ENCODE measurements at places on chromosomes 5 and 9. TPM values are rescaled to one million over a fixed set of nuclear protein-coding genes. Genes with fewer than 3 reads are reported as not detected.
A peak's percentile ranks its signal among the peaks of the same experiment; 100 is the strongest.

Gene PPP3R2
- 2.2 TPM for total RNA-seq

GRCh38 chr5:151014680-151015343, 5.6 kb upstream of the GPX3 start:
- DNase-seq: no peak
- no peaks in the 10 kb centered on the region for H3K36me3 ChIP-seq
- no peaks in the 10 kb centered on the region for H3K4me1 ChIP-seq
- H3K4me3 ChIP-seq: no peak overlapping the region

Gene TMC1
- not detected for total RNA-seq

Gene FGD3
- total RNA-seq: 1.1 TPM

Gene SLC4A9
- total RNA-seq: 0.23 TPM

GRCh38 chr5:135188233-135188914, 154.3 kb upstream of the PITX1 start:
- H3K36me3 ChIP-seq: no peaks in the 10 kb centered on the region
- no peak overlapping the region for H3K4me3 ChIP-seq
- no peak for DNase-seq
- no peaks in the 10 kb centered on the region for H3K27me3 ChIP-seq

DNA sequence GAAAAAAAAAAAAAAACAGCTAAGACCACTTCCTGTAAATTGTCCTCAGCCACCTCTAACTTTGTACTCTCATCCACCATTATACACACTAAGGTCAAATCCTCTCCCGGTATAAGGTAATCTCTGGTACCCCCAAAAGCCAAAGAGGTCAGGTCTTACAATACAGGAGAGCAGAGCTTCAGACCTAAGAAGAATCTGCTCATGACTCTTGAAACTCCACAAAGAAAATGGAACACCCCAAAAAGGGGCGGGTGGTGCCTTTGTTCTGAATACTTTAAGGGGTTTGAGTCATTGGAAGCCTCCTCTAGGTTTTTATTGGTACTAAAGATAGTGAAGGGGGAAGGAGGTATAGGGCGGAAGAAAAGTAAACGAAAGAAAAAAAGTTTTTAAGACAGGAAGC, 69.8 kb downstream of the COL15A1 start:
- H3K27ac ChIP-seq: no peak overlapping the region
- H3K4me1 ChIP-seq: no peaks in the 10 kb centered on the region
- H3K27me3 ChIP-seq: peaks cover 5% of the 10 kb centered on the region
- peaks cover 48% of the 10 kb centered on the region for H3K36me3 ChIP-seq

Gene YIPF5
- 47.8 TPM for total RNA-seq

DNA sequence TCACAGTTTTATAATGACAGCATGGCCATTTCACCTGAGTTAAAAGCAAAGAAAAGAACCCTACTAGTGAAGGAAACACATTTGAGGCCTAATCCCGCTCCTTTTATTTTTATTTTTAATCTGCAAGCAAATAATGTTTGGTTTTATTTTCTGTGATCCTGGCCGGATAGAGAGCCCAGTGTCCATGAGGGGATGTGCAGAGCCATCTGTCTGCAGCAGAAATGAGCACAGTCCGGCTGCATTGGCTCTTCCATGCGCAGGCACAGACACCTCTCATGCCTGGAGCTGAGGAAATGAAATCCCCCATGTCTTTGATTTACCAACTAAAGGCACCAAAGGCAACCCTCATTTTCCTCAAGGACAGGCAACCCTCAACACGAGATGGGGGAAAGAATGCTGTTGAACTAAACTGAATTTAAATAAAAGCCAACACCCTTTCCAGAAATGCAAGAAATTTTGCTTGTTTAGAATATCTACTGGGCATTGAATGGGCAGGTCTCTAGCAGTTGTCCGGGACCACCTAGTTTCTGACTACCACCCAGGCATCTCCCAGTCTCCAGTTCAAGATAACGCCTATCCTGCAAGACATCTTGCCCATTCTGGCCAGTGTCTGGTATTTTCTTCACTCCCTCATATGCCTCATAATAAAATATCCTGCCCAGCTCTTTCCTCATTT, 47.9 kb upstream of the SEMA6A start:
- H3K4me3 ChIP-seq: no peak overlapping the region
- no peak overlapping the region for H3K27ac ChIP-seq
- peaks cover 1% of the 10 kb centered on the region for H3K27me3 ChIP-seq
- H3K36me3 ChIP-seq: no peaks in the 10 kb centered on the region

Gene OXCT1
- 6.5 TPM for total RNA-seq

GRCh38 chr5:10707198-10708142, 53.6 kb downstream of the DAP start:
- no peak overlapping the region for H3K27ac ChIP-seq
- H3K4me1 ChIP-seq: peaks cover 86% of the 10 kb centered on the region
- H3K27me3 ChIP-seq: peaks cover 13% of the 10 kb centered on the region
- H3K36me3 ChIP-seq: peaks cover 30% of the 10 kb centered on the region

Gene SLC6A7
- not detected for total RNA-seq

GRCh38 chr5:59703789-59704188, 189.7 kb downstream of the PDE4D start:
- no peaks in the 10 kb centered on the region for H3K36me3 ChIP-seq
- H3K27ac ChIP-seq: no peak overlapping the region
- no peak for DNase-seq
- no peak overlapping the region for H3K4me3 ChIP-seq
- no peaks in the 10 kb centered on the region for H3K4me1 ChIP-seq

- no peak for DNase-seq
- H3K36me3 ChIP-seq: peaks cover 25% of the 10 kb centered on the region
- peak overlapping the region; percentile 89 for H3K4me3 ChIP-seq
- peaks cover 6% of the 10 kb centered on the region for H3K27me3 ChIP-seq
Observed at GRCh38 chr5:180801596-180802324, 846 bp downstream of the MGAT1 start.

DNA sequence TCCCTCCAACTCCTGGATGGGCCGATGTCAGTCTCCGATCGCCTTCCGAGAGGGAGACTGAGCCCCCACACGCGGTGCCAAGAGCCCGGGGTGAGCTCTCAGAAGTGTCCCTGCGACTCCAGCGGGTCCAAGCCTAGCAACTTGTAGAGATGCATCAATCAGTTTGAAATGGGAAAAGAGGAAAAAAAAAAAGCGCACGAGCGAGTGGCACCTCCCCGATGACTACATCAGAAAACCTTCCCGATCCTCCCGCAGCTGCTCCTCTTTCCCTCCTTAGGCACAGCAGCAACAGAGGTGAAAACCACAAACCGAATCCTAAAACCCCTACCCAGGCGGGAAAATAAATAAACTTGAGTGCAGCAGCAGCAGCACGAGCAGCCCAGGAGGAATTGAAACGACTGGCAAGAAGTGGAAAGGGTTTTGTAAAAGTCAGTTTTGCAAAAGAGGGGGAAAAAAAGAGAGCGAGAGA, 1.0 kb upstream of the EFNA5 start:
- H3K36me3 ChIP-seq: no peaks in the 10 kb centered on the region
- DNase-seq: no peak
- H3K4me1 ChIP-seq: peaks cover 13% of the 10 kb centered on the region
- H3K27ac ChIP-seq: peak overlapping the region; percentile 75

Gene RETREG1
- 15.8 TPM for total RNA-seq

DNA sequence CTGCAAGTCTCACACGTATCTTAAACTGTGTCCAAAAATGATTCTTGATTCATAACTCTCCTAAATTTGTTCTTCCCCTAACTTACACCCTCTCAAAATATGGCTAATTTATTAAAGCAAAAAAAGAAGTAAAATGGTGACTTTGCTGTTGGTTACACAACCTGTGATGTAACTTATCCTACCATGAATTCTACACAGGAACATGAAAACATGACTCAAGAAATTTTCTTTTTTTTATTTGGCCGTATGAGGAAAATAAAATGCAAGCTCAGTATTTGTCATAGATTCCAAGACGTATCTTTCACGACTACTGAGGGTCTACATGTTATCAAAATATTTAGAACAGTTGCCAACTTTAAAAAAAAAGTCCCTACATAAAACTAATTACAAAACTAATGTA, 9.2 kb downstream of the LIFR start:
- H3K27me3 ChIP-seq: no peaks in the 10 kb centered on the region
- DNase-seq: no peak
- H3K4me1 ChIP-seq: peaks cover 12% of the 10 kb centered on the region
- H3K27ac ChIP-seq: no peak overlapping the region

GRCh38 chr9:4959031-4959430, 26.0 kb upstream of the JAK2 start:
- H3K27me3 ChIP-seq: no peaks in the 10 kb centered on the region
- no peak overlapping the region for H3K4me3 ChIP-seq
- DNase-seq: no peak
- no peaks in the 10 kb centered on the region for H3K4me1 ChIP-seq
- no peaks in the 10 kb centered on the region for H3K36me3 ChIP-seq
- H3K27ac ChIP-seq: no peak overlapping the region

DNA sequence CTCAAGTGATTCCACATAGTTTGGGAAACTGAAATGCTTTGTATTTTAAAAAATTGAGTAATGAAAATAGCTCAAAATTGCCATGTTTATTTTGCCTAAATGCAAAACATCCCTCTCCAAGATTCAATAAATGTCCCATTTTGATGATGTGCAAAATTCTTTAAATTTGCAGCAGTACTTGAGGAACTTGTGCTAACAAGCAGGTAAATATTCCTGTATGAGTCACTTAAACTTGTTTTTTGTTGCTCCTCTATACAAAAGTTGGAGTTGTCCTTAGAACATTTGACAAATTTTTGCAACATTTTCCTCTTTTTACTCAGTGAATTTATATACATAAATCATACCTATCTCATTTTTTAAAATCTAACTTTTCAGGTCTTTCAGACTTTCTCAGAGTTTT, 280.2 kb downstream of the CDH12 start:
- no peak overlapping the region for H3K27ac ChIP-seq
- no peaks in the 10 kb centered on the region for H3K36me3 ChIP-seq
- H3K4me3 ChIP-seq: no peak overlapping the region
- no peak for DNase-seq

DNA sequence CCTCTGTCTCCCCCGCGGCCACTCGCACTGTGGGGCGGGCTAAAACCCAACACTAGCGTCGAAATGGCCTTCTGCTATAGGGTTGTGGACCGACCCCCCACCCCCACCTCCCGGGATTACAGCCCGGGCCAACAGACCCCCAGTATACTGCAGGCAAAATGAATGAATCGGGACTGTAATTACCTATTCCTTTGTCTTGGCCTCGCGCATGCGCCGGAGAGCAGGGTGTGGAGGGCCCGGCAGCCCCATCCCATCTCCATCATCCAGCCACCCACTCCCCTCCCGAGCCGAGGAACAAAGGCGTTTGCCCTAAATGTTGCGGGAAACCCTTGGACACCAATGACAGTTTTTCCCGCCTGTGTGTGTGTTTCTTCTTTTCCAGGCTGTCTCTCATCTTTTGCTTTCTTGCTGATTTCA, 1.6 kb downstream of the BASP1 start:
- H3K27ac ChIP-seq: peak overlapping the region; percentile 70
- H3K36me3 ChIP-seq: peaks cover 8% of the 10 kb centered on the region
- peaks cover 14% of the 10 kb centered on the region for H3K27me3 ChIP-seq
- peaks cover 17% of the 10 kb centered on the region for H3K4me1 ChIP-seq

GRCh38 chr5:107997338-107997980, 326.7 kb upstream of the EFNA5 start:
- no peaks in the 10 kb centered on the region for H3K36me3 ChIP-seq
- H3K27me3 ChIP-seq: no peaks in the 10 kb centered on the region
- H3K4me3 ChIP-seq: no peak overlapping the region

Gene IL9
- total RNA-seq: not detected

DNA sequence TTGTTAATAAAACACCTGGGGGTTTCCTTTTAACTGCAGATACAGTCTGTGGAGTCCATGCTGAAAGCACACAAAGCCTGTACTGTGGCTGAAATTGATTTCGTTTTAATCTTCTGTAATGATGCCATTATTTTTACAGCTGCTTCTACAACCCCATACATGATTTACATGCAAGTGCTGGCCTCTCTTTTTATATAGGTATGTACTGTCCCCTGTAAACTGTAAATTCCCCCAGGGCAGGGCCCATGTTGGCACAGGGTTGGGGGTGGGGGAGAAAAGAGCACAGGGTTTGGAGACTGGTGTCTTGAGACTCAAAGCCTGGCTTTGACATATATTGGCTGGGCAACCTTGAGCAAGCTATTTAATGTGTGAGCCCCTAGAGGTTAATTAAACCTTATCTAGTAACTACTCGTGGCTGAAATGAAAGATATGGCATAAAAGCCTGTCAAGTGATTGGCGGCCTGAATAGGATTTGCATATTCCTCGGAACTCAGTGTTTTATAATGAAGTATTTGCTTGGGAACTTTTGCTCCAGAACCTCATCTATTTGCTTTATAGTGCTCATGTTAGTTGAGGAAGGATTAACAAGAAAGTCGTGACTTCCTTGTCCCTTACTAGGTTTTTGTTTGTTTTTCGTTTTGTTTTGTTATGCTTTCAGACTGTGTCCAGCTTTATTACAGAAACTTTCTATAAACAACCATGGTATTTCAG, 34.0 kb downstream of the KLF4 start:
- no peaks in the 10 kb centered on the region for H3K36me3 ChIP-seq
- no peak for DNase-seq
- H3K27me3 ChIP-seq: no peaks in the 10 kb centered on the region
- no peaks in the 10 kb centered on the region for H3K4me1 ChIP-seq
- no peak overlapping the region for H3K4me3 ChIP-seq

- no peaks in the 10 kb centered on the region for H3K36me3 ChIP-seq
- no peak overlapping the region for H3K4me3 ChIP-seq
- H3K4me1 ChIP-seq: no peaks in the 10 kb centered on the region
- peaks cover under 1% of the 10 kb centered on the region for H3K27me3 ChIP-seq
- H3K27ac ChIP-seq: no peak overlapping the region
- DNase-seq: no peak
Observed at GRCh38 chr9:82679472-82679871, 383.5 kb downstream of the RASEF start.

Gene PCDHGC4
- 3.5 TPM for total RNA-seq

Gene GRIN1
- total RNA-seq: not detected

Data from endothelial cell (in vitro differentiated cells).